ENCODE measurements at places on chromosomes 11 and 22.

- no peak for DNase-seq
Measured at GRCh38 chr11:124499711-124500110, 43.7 kb downstream of the OR8B12 start.

DNA sequence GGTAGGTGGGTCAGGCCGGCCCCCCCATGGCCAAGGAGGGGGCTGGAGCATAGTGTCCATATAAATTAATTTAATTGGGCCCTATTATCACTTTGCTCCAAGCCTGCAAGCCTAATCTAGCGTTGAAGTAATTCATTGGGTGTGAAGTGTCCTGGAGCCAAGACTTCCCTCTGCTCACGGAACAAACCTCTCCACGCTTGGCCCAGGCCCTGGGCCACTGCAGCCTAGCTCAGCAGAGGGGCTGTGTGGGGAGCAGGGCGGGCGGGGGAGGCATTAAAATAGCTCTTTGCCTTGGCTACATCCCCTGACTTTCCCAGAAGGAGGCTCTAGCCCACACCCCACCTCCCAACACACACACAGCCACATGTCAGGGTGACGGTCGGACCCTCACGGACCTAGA lies 73.5 kb downstream of the THAP12 start:
- no peak for DNase-seq

DNA sequence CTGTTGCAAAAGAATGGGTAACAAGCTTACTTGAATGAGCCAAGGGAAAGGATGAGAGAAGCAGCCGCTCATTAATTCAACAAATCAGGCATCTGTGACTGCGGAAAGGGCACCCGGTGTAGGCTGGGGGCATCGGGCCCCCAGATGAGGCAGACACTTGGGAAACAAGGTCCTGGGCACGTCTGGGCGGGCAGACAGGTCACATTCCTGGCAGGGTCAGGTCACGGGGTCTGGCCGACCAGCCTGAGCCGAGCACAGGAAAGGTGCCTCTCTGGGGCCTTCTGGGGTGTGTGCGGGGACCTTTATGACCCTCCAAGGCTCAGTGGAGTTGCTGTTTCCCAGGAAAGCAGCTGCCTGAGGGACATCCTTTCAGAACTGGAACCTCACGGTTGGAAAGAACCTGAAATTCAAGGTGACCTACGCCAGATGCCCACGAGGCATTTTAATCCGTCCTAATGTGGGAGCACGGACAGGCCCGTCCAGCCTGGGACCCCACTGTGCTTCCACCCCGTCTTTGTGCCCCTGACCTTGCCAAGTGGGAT lies 57.1 kb downstream of the ST14 start:
- DNase-seq = no peak

GRCh38 chr22:47357086-47357485 lies 594.6 kb downstream of the TBC1D22A start:
- no peak for DNase-seq

- DNase-seq = no peak
Measured at GRCh38 chr11:119158467-119158866, 9.6 kb downstream of the ABCG4 start.

DNA sequence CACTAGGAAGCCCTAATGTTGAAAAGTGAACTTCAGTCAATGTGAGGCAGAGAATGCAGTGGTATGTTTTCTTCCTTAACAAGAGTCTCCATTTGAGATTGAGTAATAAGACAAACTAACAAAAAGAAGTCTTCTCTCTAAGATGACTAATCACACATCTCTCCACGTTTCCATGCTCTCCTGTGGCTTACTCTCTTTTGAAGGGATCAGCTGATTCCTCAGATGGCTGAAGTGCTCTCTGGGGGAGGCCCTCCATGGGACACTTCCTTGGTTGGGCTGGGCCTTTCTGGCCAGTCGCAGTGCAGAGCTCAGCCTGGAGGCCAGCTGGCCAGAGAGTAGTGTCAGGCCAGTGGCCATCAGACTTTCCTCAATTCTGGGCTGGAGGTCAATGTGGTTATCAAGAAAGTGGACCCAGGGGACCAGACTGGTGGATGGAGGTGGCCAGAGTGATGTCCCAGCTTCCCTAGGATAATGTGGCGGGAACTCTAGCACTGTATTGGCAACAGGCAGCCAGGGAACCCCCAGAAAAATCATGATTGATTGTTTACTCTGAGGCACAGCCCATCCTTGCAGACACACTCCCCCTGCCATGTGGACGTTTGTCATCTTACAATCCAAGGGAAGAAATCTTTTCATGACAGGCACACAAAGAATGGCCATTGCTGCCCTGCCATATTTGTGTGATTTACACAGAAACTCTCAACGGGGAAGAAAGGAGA lies 14.5 kb downstream of the CSRP3 start:
- DNase-seq = peak; percentile 68

- DNase-seq = no peak
Measured at GRCh38 chr11:28009388-28009787, 98.6 kb downstream of the KIF18A start.

GRCh38 chr22:19619144-19620009 lies 94.9 kb upstream of the SEPTIN5 start:
- DNase-seq = no peak

DNA sequence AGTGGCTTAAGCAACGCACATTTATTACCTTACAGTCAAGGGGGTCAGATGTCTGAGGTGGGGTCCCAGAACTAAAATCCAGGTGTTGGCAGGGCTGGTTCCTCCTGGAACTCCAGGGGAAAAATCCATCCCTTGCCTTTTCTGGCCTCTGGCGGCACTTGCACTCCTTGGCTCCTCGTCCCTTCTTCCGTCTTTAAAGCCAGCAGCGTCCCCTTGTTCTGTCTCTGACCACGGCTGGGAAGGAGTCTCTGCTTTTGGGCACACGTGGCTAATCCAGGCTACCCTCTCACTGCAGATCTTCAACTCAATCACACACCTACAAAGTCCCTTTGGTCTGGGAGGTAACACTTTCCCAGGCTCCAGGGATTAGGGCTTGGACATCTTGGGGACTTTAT lies 73.5 kb upstream of the WNT7B start:
- no peak for DNase-seq

GRCh38 chr22:37313376-37314314 lies 31.3 kb downstream of the CYTH4 start:
- no peak for DNase-seq

DNA sequence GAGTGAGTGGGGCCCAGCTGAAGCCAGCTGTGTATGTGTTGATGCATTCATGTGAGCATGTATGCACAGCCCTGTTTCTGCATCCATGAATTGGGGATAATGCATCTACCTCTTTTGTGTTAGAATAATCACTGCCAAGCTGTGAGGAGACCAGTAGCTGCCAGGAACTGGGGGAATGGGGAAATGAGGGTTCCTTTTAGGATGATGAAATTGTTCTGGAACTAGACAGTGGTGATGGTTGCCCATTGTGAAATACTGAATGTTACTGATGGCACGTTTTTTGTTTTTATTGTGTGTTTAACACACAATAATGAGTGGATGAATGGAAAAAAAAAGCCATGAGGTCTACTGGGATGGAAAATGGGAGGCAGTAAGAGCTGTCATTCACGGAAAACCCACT lies 45.3 kb upstream of the WNT11 start:
- DNase-seq = no peak

GRCh38 chr22:41469218-41469851 lies 418 bp downstream of the ACO2 start:
- DNase-seq = no peak

DNA sequence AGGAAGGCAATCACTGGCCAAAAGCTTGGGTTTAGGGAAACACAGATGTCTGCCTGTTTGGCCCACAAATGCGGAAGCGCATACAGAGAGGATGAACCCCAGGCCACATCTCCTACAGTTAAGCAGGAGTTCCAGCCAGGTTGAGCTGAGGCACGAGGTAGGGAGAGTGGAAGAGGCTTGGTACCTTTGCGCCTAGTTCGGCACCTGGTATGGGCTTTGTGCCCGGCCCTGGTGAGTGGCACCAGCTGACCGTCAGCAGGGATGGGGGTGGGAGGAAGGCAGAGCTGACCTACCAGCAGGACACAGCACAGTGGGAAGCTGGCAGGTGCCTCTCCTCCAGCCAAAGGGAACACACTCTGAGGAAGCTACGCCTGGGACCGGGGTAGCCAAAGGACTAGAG lies 57.6 kb downstream of the KCNC1 start:
- DNase-seq = no peak

DNA sequence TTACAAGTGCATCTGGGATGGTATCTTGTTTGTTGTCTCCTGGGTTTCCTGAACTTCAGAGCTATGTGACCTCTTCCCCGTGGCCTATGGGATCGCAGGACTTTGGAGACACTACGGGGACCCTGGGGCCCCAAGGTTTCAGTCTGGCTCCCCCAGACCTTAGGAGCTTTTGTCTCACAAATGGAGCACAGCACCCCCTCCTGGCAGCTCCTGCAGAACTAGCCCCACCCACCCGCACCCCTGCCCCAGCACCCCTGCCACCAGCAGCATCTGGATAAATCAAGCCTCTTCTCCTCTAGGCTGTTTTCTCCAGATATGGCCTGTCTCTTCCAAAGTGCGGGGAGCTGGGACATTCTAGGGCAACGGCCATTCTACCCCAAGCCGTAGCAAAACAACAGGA lies 10.4 kb downstream of the RCOR2 start:
- DNase-seq = no peak

Measured in COLO829 (cell line).